AG09309 (cell line): ENCODE measurements at places on chromosomes 7 and 10.

DNA sequence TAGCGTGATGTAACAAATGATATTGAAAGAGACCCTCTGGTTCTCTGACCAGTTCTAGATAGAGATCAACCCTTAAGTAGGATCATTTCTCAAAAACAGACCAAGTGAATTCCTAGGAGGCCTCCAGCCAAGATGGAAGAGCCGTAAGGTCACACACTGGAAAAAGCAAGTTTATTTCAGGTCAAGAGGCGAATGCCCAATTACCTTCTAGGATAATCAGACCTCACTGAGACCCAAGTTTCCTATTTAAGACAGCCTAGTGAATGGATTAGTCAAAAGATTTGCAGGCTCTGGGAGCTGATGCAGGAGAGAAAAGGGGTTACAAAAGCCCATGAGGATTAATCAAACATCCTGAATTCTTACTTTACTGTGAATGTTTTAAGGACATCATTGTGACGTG, 486.1 kb upstream of the NRP1 start:
- DNase-seq, result no peak

- DNase-seq, result no peak
Measured at GRCh38 chr10:75406462-75407223, 5.1 kb upstream of the ZNF503 start.

- no peak for DNase-seq
Measured at GRCh38 chr7:110766864-110767263, 324.1 kb upstream of the LRRN3 start.

DNA sequence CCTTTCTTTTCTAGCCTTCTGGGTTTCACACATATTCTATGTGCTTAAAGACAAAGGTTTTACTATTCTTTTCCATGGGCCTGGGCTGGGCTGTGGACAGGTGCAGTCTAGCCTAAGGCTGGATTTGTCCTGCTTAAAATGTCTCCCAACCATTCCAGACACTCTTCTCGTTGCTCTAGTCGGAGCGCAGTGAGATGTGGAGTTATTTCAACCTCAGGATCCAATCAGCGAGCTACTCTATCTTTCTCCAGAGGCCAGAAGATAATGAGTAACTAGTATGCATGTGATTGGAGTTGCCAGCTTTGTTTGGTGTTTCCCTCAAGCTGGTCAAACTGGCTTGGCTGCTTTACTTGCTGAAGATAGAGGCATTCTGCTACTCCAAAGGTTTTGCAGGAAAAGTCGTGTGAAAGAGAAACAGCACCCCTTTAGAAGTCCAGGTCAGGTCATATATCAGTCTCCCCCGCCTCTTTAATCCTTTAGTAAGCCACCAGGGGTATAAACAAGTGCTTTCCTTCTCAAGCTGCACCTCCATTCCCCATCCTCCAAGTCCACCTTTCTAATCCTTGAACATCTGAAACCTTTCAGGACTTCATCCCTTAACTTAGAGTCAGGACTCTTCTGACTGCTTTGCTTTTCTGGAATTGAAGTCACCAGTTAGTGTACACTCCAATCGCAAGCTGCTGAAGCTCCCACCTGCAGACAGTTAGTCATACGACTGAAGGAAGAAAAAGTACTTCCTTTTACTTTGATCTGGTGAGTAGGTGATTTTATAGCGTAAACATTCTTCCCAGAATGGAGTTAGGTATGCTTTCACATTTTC, 78.8 kb downstream of the DNMBP start:
- DNase-seq, result no peak

- no peak for DNase-seq
Measured at GRCh38 chr10:114437473-114438292, 33.4 kb upstream of the AFAP1L2 start.

DNA sequence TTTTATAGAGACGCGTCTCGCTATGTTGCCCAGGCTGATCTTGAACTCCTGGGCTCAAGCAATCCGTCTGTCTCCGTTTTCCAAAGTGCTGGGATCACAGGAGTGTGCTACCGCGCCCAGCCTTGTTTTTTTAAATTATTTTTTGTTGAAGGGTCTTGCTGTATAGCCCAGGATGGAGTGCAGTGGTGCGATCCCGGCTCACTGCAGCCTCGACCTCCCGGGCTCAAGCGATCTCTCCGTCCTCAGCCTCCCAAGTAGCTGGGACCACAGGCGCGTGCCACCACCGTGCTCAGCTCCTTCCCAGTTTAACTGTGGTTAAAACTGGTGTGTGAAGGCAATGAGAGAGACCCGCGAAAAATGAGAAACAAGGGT, 11.0 kb upstream of the HNRNPF start:
- DNase-seq, result no peak

GRCh38 chr7:23470330-23471105, at the start of gene IGF2BP3:
Gene IGF2BP3 (minus strand): TSS chr7:23470491. CDS start chr7:23470110, 381 bp downstream.
- DNase-seq, result no peak

GRCh38 chr10:21347043-21347784, 178.3 kb downstream of the SKIDA1 start:
- DNase-seq, result no peak

- DNase-seq, result no peak
Measured at GRCh38 chr10:131781076-131781475, 119.7 kb upstream of the PPP2R2D start.

DNA sequence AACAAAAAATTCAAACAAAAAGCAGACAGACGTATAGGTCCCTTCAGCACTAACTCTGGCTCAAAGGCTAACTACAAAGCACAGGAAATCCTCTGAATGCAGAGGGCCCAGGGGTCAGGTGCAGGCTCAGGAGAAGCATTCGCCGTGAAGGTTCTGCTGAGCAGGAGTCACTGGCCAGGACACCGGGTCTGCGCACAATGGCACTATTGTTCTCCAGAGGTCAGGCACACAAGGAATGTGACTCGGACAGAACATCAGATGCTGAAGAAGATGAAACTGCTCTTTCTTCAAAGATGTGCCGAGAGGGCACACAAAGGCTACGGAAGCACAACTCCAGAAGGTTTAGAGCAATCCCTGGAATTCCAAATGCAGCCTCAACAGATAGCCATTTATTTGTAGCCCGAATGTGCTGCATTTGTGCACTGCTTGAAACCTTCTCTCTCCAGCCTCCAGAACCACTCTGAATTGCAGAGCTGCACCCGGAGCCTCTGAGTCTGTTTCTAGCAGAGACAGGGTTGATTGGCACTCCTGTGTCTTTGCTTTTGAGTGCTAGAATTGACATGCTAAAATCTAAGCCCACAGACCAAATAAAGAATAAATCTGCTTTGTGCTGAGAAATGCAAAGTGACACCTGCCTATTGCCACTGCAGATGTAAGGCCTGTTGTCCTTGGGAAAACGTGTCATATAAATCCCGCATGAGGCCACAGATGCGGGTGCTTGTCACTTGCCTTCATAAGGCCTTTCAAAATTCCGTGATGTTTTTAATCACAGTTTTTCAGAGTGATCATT, 85.4 kb upstream of the AFAP1L2 start:
- DNase-seq, result no peak

GRCh38 chr7:139339025-139339424, 2.1 kb upstream of the FMC1 start:
- no peak for DNase-seq

DNA sequence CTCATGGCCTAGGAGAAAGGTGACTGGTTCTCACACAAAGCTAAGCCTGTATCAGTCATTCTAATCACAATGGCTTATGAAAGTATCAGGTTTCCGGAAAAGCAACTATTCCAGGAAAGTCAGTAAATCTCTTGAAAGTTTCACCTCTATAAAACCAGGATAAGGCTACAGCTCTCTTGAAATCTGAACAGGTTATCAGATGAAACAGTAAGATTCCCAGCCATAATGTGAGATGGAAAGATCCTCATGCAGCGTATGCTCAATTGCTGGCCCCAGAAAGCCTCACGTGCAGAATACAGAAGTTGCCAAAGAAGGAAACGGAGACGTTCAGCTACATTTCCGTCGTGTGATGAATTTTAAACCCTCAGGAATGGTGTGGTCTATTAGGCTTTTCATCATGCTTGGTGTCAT, 90.0 kb downstream of the PFKFB3 start:
- no peak for DNase-seq

DNA sequence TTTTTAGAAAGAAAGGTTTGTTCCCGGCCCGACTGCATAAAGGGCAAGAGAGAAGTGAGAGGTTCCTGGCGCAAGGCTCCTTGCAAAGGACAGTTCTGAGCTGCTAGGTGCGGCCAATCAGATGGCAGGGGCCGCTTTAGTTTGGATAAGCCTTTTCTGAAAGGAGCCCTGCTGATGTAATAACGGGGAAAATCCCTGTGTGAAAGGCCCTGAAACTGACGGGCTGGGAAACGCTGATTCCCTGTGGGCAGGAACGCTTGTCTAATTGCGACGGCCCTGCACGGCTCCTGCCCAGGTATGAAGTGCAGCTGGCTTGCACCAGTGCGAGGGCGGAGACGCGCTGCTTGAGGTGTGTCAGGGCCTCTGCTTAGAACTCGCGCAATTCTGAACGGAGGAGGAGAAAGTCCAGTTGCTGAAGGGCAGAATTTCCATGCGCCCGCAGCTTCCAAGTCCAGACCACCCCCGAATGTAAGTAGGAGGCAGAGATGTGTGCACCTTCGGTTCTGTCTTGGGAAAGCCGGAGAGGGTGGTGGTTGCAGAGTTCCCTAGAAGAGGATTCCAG, 30.5 kb downstream of the TACC2 start:
- no peak for DNase-seq
